Activated CD4-positive, alpha-beta T cell treated with anti-CD3 and anti-CD28 coated beads, Interleukin-2, amount 10 ng/mL, durations not matched to agents 7 days and 5 days (primary cell): ENCODE measurements at places on chromosomes 12 and 14.

DNA sequence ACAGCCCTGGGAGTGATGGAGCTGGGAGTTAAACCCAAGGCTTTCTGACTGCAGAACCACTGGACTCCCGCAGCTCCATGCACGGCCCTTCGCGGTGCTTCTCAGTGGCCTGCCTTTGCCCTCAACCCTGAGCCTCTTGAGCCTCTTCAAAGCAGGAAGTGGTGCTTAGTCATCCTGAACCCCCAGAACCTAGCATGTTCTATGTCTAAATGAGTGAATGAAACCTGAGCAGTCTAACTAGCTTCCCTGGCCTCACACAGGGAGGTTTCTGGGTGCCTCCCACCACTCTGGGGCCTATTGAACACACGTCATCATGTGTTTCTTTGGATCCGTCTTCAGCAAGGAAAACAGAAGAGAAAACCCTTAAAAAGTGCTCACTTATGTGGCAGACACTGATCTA, 117.9 kb upstream of the SFSWAP start:
- DNase-seq: peak; percentile 15

- no peak for DNase-seq
Observed at GRCh38 chr14:101400830-101401229, 160.5 kb upstream of the DIO3 start.

GRCh38 chr12:32536000-32536345, 136.6 kb downstream of the FGD4 start:
- no peak for DNase-seq

DNA sequence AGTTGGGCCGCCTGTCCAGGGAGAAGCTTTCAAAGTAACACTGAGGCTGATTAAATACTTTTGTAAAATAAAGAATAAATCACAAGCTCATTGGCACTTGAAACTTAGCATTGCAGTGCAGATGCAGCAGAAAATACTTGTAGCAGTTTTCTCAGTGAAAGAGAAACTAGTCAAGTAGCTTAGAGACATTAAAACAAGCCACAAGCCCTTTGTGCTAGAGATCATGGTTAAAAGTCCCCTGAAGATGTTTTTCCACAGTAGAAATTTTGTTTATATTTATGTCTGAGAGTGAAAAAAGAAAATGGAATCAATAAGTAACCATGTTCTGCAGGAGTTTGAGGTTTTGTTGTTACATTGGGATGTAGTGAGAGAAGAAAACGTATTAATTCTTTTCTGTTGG, 5.9 kb downstream of the PSEN1 start:
- DNase-seq: no peak

- no peak for DNase-seq
Observed at GRCh38 chr12:64009321-64010068, 165.0 kb downstream of the SRGAP1 start.

GRCh38 chr12:41325336-41325735, 137.2 kb downstream of the PDZRN4 start:
- no peak for DNase-seq

GRCh38 chr12:64911912-64912311, 87.5 kb downstream of the TBC1D30 start:
- no peak for DNase-seq

DNA sequence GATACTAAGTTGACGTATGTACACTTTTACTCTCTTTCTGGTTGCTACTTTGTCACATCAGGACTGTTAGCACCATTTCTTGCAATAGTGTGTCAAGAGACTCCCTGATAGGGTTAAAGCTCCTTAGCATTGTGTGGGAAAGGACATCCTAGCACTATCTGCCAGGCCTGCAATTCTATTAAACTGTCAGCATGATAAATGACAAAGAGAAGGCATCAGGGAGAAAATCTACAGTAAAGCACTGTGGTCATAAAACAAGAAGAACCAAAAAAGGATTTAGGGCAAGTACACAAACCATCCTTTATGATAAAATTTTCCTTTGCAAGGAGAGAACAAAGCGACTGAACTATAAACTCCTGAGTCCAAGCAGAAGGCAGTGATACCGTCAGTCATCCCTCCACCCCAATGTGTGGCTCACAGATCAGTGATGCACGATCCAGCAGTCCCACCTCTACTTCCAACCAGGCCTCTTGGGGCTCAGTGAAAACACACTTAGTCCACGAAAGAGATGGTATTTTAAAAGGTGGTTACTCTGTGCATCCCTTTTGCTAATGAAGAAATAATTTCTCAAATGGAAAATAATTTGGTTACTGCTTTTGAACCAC, 31.4 kb upstream of the SLC35F4 start:
- no peak for DNase-seq

- DNase-seq: no peak
Observed at GRCh38 chr12:69099201-69099837, 140.1 kb upstream of the CPSF6 start.

GRCh38 chr14:64232095-64232838, 61.9 kb downstream of the ESR2 start:
- DNase-seq: no peak

- no peak for DNase-seq
Observed at GRCh38 chr12:79645235-79645630, 45.5 kb downstream of the PAWR start.

DNA sequence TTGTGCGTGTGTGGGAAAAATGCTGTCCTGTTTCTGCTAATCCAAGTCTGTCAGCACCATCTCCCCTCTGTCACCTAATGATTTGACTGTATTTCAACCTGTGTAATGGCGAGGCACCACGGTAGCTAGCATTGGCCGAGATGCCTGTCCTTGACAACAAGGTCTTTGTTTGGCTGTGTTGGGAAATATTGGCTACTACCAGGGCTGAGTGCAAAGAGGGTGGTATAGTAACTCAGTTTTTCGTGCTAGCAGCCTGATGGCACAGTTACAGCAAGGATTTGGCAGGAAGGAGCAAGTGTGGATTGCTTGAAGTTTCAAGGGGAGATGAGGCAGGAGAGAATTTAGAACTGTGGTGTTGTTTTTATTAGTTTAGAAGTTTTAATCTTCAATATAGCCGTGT, 440.3 kb upstream of the RGS6 start:
- no peak for DNase-seq

- DNase-seq: no peak
Observed at GRCh38 chr12:118315821-118316220, 56.9 kb downstream of the TAOK3 start.

- no peak for DNase-seq
Observed at GRCh38 chr12:119911182-119911581, 34.1 kb upstream of the CIT start.

GRCh38 chr14:75383721-75384120, 44.1 kb upstream of the JDP2 start:
- no peak for DNase-seq

DNA sequence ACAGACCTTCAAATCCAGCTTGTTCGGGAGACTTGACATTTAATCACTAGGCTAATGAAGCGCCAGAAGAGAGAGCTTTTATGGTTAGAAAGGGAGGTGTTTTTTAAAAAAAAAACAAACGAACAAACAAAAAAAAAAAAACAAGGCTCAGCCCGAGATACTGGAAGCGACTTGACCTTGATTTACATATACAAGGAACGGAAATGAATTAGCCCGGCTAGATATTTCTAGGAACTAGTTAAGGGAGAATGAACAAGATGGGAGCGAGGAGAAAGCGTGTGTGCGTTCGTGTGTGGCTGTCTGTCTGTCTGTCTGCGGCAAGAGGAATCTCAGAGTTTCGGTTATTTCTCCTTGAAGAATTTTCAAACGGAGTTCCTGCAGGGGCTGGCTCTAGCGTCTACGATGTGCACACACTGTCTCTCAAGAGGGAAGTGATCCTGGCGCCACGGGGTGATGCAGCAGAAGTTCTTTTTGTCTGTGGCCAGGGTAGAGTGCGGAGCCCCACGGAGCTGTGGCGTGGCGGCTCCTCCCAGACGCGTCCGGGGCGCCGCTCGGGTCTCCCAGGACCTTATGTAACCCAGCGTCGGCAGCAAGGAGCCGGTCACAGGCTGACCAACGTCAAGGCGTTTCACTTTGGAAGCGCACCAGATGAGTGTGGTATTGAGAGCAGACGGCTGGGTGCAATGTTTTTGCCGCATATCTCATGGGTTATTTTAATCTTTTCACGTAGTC, 18.8 kb downstream of the SOCS2 start:
- peak; percentile 34 for DNase-seq

GRCh38 chr14:52318826-52319645, 4.9 kb downstream of the PTGER2 start:
- DNase-seq: no peak

GRCh38 chr14:25944020-25944419, 653.8 kb downstream of the NOVA1 start:
- no peak for DNase-seq

- no peak for DNase-seq
Observed at GRCh38 chr12:91505006-91505405, 322.4 kb upstream of the DCN start.

- no peak for DNase-seq
Observed at GRCh38 chr12:114420944-114421335, 15.0 kb upstream of the TBX5 start.

DNA sequence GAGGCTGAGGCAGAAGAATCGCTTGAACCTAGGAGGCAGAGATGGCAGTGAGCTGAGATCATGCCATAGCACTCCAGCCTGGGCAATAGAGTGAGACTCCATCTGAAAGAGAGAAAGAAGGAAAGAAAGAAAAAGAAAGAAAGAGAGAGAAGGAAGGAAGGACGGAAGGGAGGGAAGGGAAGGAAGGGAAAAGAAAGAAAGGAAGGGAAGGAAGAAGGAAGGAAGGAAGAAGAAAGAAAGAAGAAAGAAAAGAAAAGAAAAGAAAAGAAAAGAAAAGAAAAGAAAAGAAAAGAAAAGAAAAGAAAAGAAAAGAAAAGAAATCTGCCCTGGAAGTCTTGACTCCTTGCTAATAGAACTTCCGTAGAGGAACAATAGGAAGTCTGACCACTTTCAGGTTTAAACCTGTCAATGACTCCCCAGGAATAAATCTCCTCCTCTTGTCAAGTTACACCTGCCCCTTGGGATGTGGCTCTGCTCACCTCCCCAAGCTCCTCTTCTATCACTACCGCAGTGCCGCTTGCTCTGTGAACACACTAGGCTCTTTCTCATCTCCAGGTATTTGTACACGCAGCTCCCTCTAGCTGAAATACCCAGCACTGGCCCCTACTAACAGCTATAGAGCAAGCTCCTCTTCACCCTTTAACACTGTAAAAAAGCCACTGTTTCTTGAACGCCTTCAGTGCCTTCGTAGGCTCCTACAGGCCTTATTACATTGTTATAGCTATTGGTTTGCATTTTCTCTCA, 773.1 kb upstream of the TBX3 start:
- DNase-seq: no peak

GRCh38 chr12:91367234-91367849, 184.7 kb upstream of the DCN start:
- DNase-seq: no peak

- no peak for DNase-seq
Observed at GRCh38 chr14:81517798-81518398, 15.8 kb downstream of the SEL1L start.

GRCh38 chr14:32435411-32435810, 106.3 kb downstream of the AKAP6 start:
- DNase-seq: no peak

DNA sequence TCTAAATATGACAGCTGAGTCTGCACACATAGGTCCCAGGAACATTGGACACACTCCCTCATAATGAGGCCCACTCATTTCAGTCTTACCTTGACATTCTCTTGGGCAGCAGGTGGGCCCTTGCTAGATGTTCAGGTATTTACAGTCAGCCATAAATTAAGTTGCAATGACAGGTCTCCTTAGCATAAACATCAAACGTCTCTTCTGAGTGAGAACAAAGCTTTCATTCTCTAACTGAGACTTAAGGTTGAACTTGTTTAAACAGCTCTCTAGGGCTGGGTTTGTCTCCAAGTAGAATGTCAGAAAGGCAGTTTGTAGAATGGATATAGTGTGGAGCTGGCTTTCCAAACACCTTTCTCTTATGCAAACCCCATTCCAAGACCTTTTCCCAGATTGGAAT, 10.3 kb downstream of the ACVR1B start:
- no peak for DNase-seq

- no peak for DNase-seq
Observed at GRCh38 chr12:114762490-114763110, 78.6 kb upstream of the TBX3 start.

GRCh38 chr14:61065656-61066055, 84.6 kb downstream of the SLC38A6 start:
- no peak for DNase-seq

DNA sequence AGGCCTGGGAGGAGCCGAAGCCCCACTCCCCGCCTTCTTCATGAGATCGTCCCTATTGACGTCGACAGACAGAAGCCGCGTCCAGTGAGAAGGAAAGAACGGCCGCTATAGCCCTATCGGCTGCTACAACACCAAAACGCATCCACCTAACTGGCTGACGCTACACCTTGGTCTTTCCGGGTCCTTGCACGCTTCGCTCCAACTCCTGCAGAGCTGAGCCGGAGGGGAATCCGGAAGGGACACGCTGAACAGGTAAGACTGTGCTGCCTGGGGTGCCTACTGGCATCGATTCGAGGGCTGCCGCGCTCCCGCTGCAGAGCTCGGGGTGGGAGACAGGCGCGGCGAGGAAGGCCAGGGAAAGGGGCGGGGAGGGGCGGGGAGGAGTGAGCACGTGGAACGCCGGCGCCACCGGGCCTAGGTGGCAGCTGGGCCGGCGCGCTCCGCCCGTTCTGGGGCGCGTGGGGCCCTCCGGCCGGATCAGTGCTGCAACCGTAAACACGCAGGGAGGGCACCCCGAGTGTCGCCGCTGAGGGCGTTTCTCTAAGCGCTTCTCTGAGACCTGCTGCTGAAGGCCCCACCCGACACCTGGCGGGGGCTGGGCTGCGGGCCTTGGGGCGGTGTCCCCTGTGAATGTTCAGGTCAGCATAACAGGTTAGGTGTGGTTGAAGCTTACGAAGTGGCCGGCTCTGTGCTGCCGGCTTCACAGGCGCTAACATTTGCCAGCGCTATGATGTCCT, at the start of gene DCAF4:
Gene DCAF4, plus strand, starts transcription at position 173 of the 737 bp plus-strand sequence. CDS start 11,515 bp downstream, outside the sequence.
- DNase-seq: peak; percentile 97

DNA sequence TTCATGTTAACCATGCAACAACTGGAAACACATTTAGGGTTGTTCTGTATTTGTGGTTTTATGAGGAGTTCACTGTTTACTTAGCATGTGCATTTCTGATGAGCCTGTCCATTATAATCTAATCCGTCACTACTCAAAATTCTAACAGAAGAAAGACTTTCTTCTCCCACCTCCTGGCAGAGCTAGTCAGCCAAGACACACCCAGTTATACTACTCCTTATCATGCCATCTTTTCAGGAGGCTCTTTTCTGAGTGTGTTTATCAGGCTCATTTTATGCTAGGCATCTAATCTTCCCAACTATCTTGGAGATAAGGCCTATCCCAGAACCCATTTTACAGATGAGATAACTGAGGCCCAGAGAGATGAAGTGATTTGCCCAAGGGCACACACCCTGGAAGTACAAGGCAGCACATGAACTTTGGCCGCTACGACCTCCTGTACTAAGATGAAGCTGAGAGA, 10.4 kb upstream of the MED13L start:
- no peak for DNase-seq

- no peak for DNase-seq
Observed at GRCh38 chr12:81086342-81086741, 8.5 kb downstream of the ACSS3 start.
